ENCODE measurements at places on chromosomes 16 and 17.
A peak's percentile ranks its signal among the peaks of the same experiment; 100 is the strongest.

DNA sequence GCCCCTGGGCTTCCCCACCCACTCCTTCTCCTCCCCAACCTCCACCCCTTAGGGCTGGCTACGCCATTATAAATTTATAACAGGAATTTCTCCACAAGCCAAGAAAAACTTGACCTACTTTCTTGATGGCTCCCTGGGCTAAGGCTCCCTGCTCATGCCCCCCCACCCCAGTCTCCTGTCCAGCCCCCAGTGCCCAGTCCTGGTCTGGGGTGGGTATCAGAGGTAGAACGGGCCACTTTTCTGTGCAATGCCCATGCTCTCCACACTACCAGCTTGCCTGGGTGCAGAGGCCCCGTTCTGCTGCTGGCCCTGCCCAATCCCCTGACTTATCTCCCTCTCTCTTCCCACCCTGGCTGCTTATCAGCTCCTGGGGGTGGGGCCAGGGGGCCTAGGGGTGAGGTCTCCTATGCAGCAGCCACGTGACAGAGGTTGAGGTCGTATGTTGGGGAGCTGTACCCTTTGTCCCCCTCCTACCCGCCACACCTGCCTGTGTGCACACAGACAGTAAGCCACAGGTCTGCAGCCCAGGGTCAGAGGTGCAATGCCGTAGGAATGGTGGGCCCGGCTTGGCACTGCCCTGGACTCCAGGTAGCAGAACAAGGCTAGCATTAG, 10.1 kb downstream of the THRA start:
- DNase-seq = no peak

DNA sequence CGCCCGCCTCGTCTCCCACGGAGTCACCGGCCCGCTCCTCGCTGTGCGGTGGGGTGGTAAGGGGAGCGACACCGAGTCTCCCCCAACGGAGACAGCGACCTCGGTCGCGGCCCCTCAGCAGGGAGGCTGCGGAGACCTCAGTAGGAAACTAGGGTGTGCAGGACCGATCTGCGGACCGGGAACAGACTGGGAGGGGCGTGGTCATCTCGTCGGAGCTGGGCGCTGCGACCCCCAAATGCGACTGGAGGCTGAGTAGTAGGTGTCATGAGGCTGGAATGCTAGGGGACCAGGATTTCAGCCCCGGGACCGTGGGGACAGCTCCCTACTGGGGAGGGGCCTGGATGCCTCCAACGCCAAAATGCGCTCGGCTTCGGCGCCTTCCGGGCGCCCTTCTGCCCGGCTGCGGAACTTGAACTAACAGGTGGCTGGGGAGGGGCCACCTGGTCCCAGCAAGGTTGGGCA, 1.3 kb downstream of the CACNG4 start:
- DNase-seq = no peak

DNA sequence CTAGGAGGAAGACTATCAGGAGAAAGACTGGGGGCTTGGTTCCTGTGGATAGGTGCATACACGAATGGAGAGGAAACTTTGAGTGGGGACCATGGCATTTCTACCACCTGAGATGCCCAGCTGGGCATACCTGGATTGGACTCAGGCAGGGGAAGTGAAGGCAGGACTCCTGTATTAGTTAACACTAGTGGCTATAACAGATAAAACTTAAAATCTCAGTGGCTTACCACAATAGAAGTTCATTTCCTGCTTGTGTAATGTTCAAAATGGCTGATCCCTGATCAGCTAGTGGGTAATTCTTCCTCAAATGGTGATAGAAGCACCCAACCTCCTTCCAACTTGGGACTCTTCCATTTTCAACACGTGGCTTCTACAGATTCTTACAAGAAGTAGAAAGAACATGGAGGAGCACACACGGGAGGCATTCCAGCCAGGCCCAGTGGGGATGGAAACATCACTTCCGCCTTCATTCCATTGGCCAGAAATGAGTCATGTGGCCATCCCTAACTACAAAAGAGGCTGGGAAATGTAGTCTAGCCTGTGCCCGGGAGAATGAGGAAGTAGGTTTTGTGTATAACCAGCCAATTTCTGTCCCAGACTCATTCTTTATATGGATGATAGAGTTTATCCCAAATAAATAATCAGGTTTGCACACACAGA, 112.1 kb downstream of the UTP18 start:
- DNase-seq = no peak

- peak; percentile 18 for DNase-seq
Measured at GRCh38 chr16:72467157-72467759, 295.3 kb upstream of the PMFBP1 start.

DNA sequence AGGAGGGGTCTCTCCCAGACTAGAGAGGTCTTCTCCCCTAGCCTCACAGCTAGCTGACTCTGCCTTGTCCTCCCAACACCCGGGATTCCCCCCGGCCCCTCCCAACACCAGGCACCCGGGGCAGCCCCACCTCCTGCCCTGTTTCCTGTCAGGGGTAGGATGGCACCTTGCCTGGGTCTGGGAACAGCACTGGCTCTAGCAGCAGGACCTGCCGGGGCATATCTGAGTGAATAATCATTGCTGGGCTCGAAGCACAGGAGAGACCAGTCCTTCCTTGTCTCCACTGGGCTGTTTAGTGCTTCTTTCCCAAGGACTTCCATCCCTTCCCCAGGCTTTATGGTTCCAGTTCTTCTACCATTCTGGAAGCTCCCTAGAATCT, 25.7 kb downstream of the MINK1 start:
- DNase-seq = no peak

- DNase-seq = no peak
Measured at GRCh38 chr16:85327731-85328675, 215.7 kb upstream of the CIBAR2 start.

- DNase-seq = no peak
Measured at GRCh38 chr17:17200311-17200710, 5.8 kb downstream of the PLD6 start.

DNA sequence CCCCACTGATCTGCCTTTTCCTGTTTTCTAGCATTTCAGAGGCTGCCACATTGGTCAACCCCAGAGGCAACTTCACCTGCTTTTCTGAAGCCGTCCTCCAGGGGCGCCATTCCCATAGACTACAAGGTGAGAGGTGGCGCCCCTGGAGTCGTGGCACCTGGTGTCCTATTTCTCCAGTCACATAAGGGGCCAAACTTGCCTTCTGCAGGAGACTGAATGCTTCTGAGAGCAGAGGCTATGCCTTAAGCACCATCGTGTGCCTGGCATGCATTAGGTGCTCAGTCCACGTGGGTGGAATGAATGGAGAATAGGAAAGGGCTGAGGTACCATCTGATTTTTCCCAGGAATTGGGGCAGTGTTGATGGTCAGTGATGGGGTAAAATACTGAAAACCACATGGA, 164.8 kb downstream of the HAPSTR1 start:
- DNase-seq = no peak

- DNase-seq = no peak
Measured at GRCh38 chr17:4579678-4580077, 4.7 kb upstream of the SMTNL2 start.

- no peak for DNase-seq
Measured at GRCh38 chr16:50012182-50012581, 12.8 kb upstream of the CNEP1R1 start.

DNA sequence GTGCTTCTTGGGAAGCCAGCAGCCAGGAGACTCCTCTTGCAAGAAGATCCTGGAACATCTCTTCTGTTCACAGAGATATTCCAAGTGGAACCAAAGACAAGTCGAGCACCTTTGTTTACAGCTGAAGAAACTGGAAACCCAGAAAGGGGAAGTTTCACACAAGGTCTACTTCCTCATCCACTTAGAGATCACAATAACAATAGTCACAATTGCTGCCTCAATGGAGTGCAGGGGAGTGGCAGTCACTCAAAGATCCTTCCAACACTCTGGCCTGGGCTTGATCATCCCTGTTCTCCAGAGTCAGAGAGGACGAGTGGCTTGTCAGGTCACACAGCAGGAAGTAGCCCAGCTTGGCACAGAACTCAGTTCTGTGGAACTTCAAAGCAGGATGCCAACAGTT, 46.9 kb upstream of the SIAH1 start:
- DNase-seq = no peak

- no peak for DNase-seq
Measured at GRCh38 chr17:77332034-77332971, 191.5 kb downstream of the SEC14L1 start.

GRCh38 chr17:51909971-51910370, 248.5 kb downstream of the CA10 start:
- DNase-seq = no peak

- DNase-seq = no peak
Measured at GRCh38 chr16:85661740-85662481, 26.8 kb downstream of the GINS2 start.

DNA sequence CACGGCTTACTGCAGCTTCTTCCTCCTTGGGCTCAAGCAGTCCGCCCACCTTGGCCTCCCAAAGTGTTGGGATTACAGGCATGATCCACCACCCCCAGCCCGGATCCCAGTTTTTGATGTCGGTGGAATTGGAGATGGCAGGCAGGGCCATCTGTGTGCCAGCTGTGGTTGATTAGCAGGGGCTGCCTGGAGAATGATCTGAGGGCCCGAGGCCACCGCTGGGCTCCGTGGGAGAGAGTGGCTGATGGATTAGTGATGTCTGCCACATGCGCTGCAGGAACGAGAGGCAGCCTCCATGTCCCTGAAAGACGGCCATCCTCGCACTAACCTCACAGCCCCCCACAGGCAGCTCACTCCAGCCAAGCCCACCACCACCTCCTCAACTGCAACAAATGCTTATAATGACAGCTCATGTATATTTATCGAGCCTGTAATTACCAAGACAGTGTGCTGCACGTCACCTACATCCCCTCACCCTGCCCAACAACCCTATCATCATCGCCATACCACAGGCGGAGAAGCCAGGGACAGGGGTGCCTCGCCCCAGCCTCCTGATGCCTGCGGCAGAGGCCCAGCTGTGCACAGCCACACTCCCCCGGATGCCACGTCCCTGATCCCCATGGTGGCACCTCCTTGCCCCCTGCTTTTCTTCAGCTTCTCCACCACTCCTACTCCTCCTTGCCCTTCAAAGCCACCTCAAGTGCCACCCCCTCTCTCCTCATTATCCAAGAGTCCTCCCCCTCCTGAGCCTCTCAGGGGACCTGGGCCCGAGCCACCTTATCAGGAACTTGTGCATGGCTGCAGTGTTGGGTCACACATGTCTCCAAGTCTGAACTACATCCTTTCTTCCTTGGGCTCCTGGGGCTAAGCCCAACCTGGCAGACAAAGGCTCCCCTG, 33.2 kb downstream of the ACTG1 start:
- no peak for DNase-seq

DNA sequence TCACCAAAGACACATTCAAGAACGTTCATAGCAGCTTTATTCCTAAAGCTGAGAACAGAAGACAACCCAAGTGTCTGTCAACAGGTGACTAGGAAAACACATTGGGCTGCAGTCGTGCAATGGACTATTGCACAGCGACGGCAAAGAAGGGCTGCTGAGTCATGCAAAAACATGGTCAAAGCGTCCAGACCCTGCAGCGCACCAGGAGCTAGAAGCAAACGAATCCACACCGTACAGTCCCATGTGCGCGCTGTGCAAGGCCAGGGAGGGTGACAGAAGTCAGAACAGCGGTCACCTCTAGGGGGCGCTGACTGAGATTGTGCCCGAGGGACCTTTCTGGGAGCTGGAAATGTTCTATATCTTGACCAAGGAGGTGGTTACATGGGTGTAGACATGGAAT, 266.4 kb downstream of the MAF start:
- no peak for DNase-seq

GRCh38 chr17:81238490-81238814, 403 bp downstream of the TEPSIN start:
- DNase-seq = no peak

GRCh38 chr17:13957636-13958035, 111.7 kb upstream of the COX10 start:
- no peak for DNase-seq

DNA sequence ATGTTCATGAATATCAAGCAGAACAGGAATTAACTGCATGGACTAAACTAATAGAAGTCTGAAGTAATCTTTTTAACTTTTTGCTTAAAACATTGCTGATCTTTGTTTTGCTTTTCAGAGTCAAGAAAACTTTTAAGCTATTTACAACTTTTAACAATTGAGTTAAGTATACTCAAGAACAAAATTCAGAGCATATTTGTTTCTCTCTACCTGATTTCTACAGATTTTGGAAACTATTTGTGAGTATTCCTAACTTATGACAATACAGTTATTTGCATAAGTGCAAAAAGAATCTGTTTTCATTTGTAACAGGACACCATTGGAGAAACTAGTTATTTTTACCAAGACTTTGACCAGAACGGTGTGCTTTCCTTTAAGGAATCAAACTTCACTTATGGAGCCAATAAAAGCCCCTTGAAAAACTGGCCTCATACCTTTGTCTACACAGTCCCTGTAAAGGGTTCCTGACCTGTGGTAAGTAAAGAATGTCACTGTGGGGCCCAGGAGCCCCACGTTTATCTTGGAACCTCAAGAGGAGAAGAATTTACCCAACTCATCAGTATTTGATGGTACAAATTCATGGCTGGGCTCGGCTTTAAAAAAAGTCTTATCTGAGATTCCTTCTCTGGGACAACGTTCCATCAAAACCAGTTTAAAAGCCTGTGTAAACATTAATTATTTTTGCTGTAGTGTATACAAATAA, 11.3 kb upstream of the LDHD start:
- no peak for DNase-seq

Data from amniotic stem cell (primary cell).